NCI-H774 (cell line): ENCODE measurements at places on chromosomes 2 and 18.

DNA sequence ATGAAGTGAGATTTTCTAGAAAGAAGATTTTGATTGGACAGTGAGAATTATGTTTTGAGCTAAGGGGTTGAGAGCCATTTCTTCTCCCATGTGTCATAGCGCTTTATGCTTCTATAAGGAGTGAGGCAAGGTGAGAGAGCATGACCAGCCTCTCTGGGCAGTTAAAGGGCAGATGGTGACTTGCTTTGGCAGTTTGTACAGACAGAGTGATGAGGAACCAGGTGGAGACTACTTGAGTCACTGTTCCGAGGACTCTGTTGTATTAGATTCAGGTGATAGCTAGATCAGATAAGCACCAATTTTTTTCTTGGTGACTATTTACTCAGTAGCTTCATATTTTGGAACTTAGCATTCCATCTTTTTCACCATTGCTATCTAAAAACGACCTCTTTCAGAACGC lies 4.5 kb downstream of the CRIM1 start:
- DNase-seq = no peak

DNA sequence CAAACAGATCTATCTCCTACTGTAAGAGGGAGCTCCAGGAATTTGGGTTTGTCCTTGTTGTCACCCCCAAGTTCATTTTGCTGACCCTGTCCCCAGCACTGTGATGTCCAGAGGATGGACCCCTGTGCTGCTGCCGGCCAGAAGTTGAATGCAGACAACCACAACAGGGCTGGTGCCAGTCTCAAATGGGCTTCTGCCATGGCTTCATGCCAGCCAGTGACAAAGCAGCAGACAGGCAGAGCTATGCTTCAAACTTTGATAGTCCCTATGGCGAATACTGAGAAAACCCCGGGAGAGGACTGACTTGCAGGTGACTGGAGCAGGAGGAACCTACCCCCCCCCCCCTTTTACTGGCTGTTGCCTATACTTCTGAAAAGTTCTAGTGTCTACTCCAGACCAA lies 3.2 kb downstream of the SMAD7 start:
- no peak for DNase-seq

DNA sequence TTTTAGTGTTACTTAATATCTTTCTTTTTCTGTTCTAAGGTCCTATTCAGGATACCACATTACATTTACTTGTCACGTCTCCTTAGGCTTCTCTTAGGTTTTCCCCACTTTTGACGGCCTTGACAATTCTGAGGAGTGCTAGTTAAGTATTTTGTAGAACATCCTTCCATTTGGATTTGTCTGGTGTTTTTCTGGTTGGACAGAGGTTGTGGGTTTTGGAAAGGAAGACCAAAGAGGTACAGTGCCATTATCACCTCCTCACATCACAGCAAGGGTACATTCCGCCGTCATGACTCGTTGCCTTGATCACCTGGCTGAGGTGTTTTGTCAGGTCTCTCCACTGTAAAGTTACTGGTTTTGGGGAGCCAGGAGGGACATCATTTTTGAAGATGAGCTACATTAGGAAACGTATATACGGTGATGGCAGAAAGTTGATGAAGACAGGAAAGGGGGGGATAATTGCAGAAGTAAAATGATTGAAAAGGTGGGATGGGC lies 88.4 kb upstream of the TMEM247 start:
- no peak for DNase-seq

DNA sequence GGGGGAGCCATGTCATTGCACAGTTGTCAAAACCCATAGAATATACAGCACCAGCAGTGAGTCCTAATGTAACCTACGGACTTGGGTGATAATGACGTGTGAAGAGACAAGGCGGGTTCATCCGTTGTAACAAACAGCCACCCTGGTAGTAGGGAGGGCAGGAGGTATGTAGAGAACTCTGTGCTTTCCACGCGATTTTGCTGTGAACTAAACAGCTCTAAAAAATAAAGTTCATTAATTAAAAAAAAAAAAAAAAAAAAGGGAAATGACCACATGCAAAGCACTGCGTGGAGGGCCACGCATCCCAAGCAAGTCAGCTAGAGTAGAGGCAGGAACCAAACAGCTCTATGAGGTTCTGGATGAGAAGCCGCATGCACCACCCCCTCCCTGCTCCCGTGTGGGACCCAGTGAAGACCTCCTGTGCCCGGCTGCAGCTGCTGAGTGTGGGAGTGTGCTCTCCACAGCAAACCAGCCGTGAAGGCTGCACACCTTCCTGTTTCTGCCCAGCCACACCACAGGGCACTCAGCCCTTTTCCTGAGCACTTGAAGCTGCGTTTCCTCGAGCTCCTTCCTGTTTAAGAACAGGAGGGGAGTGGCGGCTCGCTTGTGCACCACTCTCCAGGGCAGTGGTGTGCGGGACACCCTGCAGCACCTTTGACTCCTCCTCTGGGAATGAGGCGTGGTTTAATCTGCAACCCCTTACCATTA lies 65.6 kb downstream of the ODC1 start:
- no peak for DNase-seq

DNA sequence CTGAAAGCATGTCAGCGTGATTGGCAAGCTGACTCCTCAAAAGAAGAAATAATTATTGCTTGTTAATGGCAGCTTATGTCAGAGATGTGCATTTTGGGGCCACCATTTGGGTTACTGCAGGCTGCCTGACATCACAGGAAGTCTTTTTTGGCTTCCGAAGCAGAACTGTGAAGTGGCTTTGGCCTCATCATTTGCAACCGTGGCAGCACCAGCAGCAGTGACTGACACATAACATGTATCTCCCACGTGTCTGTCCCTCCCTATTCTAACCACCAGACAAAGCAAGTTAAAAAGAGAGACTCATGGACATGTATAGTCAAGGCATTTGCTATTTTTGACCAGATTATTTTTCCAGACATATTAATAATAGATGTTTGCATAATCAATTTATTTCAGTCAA lies 488.7 kb upstream of the ACVR2A start:
- DNase-seq = no peak

GRCh38 chr2:146119586-146119985 lies 1599.7 kb upstream of the ZEB2 start:
- no peak for DNase-seq

GRCh38 chr2:170488807-170489206 lies 226.3 kb upstream of the SP5 start:
- no peak for DNase-seq

GRCh38 chr2:120445449-120446143 lies 99.7 kb downstream of the INHBB start:
- DNase-seq = peak; percentile 77

- DNase-seq = no peak
Measured at GRCh38 chr18:35581898-35582641, 530 bp downstream of the GALNT1 start.

GRCh38 chr2:42214669-42215068 lies 45.5 kb downstream of the EML4 start:
- no peak for DNase-seq

DNA sequence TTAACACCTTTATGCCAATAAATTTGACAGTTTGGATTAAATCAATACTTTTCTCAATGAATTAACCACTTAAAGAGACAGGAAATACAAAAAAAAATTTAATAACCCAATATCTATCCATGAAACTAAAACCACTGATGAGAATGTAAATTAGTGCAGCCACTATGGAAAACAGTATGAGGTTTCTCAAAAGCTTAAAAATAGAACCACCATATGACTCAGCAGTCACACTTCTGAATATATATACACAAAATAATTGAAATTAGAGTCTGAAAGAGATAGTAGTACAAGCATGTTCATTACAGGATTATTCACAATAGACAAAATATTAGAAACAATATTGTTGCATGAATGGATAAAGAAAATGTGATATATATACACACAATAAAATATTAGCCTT lies 382.1 kb upstream of the SETBP1 start:
- no peak for DNase-seq

DNA sequence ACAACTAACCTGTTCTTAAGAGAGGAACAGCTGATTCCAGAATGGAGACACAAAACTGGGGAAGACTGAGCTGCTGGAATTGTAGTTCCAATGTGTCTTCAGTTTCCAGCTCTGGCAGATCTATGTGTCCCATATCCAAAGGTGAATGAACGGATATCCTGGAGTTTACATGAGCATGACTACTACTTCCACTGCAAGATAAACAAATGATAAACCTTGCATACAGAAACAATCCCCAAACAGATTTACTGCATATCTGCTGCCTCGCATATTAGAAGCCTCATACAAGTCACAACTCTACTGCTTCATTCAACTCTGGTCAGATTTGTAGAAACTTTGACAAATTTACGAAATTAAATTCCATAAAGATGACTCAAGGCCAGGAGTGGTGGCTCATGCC lies 15.0 kb downstream of the RTTN start:
- no peak for DNase-seq

- DNase-seq = no peak
Measured at GRCh38 chr2:43268066-43268953, 41.9 kb upstream of the ZFP36L2 start.

- DNase-seq = no peak
Measured at GRCh38 chr2:100188326-100188725, 45.9 kb upstream of the AFF3 start.

DNA sequence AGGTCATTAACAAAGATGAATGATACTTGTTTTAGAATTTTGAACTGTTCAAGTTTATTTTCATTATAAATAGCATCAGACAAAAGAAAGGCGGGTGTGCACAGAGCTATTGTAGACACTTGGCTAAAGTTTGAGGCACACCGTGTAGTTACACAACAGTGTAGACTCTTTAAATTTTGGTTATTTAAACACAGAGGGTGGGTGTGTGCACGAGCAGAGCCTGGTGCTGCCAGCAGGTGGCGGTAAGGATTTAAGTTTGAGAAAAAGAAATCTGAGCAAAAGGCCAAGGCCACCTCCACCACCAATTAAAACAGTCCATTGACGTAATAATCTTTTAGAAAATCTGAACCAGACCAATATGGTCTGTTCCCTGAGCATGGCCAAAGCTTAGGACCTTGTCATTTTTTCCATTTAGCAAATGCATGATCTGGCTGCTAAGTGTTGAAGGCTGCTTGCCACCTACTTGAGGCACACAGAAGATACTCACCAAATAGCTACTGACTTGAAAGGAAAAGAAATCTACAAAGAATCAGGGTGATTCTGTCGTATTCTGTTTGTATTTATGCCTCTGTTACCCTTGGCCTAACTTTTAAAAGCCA lies 14.3 kb downstream of the COPS7B start:
- DNase-seq = no peak

DNA sequence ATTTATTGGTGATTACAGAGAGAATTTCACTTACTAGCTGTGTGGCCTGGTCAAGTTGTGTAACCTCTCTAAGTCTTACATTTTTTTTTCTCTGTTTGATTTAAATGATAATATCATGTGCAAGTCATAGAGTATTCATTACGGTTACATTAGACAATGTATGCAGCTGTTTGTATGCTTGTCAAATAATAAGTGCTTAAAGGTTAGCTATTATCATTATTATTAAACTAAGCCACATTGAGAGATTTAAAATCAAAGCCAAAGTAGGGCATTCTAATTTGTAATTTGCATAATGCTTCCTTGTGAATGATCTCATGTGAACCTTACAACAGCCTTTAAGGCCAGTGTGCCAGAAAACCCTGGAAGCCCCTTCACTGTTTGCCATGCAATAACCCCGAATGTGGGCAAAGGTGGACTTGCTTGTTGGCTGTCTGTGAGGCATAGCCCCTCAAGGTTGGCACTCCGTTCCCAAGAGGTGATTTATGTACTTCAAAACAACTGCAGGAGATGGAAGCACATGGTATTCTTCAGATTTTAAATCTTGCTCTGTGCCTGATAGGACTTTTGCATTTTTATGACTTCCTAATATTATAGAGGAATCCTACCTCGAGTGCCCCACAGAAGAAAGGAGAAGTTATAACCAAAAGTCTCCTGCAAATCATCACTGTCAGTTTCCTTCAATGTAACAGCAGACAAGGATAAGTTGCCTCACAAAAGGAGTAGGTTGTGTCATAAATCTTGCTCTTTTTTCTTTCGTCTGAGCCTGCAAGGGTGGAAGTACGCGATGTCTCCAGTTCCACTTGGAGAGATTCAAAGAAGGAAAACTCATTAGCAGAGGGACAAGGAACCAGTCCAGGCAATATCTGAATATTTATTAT lies 272.0 kb downstream of the TGIF1 start:
- DNase-seq = no peak

- DNase-seq = no peak
Measured at GRCh38 chr2:59077981-59078531, 836.9 kb upstream of the FANCL start.

GRCh38 chr2:218776488-218776887 lies 5.5 kb upstream of the CYP27A1 start:
- no peak for DNase-seq

DNA sequence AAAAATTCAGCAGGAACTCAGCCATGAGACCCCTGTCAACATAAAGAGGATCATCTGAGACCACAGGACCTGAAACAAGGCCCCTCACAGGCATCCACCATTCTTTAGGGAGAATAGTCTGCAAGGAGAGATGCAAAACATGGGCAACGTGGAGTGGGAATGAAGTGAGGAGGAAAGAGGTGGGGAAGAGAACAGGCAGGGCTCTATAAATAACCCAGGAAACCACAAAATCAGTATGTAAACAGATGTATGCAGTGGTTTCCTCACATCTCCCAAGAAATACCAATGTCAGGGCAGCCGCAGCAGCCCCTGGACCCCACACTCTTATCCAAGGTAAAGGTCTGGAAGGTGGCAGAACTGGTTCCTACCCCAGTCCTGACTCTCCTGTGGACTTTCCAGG lies 168.5 kb downstream of the EN1 start:
- DNase-seq = no peak

GRCh38 chr2:240386326-240386725 lies 49.1 kb upstream of the GPC1 start:
- no peak for DNase-seq

GRCh38 chr18:72376256-72376655 lies 167.9 kb downstream of the CBLN2 start:
- no peak for DNase-seq

- DNase-seq = no peak
Measured at GRCh38 chr2:237097911-237098702, 12.4 kb downstream of the COPS8 start.

- DNase-seq = no peak
Measured at GRCh38 chr2:234399451-234400246, 97.2 kb downstream of the ARL4C start.

- no peak for DNase-seq
Measured at GRCh38 chr2:96636551-96637171, 1.5 kb downstream of the KANSL3 start.

DNA sequence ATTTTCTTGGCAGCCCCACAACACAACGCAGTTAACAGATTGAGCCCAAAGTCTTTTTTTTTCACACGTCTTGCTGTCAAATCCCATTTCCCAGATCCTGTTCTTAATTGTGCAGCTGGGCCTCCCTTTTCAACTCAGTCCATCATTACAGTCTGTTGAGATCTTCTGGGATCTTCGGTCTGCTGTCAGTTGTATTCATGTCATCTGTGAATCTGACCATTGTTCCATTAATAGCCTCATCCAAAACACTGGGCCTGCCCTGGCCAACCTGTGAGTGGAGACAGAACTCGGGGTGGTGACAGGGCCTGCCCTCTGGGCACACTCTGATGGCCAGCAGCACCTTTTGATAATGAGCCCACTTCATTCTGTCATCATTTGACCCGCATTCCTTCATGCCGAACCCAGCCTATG lies 39.7 kb upstream of the SEMA4C start:
- DNase-seq = no peak
